ENCODE measurements at places on chromosomes 13 and 19.

- no peak for DNase-seq
Measured at GRCh38 chr19:8089664-8090601, 37.4 kb downstream of the CCL25 start.

GRCh38 chr13:42720113-42720857 is 61.1 kb upstream of the FAM216B start:
- DNase-seq, result no peak

DNA sequence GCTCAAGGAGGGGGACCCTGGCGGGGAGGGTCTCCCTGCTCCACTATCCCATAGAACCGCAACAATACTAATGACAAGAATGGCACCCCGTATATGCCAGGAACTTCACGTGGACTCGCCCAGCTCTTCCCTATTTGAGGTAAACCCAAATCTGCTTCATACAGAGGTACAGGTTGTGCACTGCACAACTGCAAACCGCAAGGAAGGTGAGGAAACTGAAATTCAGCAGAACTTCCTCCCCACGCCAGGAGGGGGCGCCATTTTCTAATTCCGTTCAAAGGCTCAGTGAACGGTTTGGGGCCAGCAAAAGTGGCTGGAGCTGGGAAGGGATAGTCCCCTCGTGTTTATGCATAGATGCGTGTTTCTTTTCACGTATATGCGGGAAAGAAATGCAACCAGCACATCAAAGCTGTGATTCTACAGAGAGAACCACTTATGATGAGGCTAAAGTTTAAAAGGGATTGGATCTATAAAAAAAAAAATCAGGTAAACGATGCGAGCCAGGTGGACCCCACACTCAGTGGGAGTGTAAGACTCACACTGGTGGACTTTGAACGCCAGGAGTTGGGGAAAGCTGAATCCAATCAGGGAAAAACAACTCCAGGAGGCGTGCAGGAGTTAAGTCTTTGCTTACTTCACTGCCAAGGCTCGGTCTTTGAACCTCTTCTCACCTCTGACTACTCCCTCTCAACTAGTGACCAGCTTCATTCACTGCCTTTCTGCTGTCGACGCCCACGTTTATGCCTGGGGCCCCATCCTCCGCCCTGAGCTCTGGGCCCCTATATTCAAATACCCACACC is 20.3 kb downstream of the C19orf81 start:
- no peak for DNase-seq

- DNase-seq, result no peak
Measured at GRCh38 chr19:18520848-18521691, 800 bp downstream of the ELL start.

GRCh38 chr13:109610517-109610916 is 175.9 kb downstream of the IRS2 start:
- no peak for DNase-seq

DNA sequence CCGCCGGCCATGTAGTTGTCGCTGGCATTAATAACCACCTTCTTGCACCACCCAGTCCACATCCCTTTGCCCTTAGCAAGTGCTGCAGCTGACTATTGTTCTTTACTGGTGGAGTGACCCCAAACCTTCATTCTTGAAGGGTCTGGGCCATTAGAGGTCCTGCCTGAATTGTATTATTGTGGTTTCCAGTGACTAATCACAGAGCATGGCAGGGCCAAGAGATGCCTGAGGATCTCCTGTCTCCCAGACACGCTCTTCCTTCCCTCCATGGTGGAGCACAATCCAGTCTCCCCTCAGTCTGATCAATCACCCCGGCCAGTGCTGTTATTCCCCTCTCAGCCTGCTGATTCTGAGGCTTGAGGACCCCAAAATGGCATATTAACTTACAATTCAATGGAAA is 39.0 kb downstream of the C1QTNF9 start:
- DNase-seq, result no peak

- no peak for DNase-seq
Measured at GRCh38 chr19:52176574-52176973, 5.2 kb upstream of the ZNF836 start.

DNA sequence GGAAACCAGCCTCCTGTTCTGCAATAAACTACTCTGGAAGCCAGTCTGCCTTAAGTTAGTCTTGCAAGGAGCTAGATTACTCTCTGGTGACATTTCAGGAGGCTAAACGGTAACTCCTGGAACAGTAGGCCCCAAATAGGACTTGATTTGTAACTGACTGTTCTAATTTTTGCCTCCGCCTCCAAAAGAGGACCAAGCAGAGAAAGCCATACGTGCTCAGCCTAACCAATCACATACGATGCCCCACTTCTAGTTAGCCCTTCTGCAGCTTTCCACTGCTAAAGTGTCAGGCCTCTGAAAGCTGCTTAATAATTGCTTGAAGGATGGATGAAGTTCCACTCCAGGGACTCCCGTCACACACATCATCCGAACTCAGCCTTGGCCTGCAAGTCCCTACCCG is 744 bp downstream of the ZNF805 start:
- DNase-seq, result no peak

GRCh38 chr19:43594710-43595604 is 977 bp downstream of the IRGQ start:
- no peak for DNase-seq

GRCh38 chr13:80039000-80039399 is 301.9 kb downstream of the SPRY2 start:
- no peak for DNase-seq

DNA sequence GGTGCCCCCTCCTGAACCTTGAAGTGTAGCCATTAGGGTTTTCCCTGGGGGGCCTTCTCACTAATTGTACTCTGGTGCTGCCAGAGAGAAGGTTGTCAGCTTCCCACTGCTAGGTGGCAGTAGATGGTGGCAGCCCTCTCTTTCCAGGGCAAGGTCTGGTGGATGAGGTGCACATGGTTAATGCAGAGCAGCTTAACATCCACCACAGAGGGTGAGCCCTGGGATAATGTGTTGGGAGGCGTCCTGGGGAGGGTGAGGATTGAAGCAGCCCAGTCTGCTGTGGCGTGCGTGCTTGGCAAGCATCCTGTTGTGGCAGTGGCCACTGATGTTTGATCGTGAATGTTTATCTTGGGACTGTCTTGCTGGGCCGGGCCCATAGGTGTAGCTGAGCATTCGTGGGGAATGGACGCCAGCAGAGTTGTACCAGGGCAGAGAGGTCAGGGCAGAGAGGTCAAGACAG is 5.8 kb downstream of the EGLN2 start:
- no peak for DNase-seq
